ENCODE measurements at places on chromosomes 12 and 14.

- no peak for DNase-seq
Measured at GRCh38 chr12:46886541-46887041, 60.8 kb upstream of the SLC38A4 start.

DNA sequence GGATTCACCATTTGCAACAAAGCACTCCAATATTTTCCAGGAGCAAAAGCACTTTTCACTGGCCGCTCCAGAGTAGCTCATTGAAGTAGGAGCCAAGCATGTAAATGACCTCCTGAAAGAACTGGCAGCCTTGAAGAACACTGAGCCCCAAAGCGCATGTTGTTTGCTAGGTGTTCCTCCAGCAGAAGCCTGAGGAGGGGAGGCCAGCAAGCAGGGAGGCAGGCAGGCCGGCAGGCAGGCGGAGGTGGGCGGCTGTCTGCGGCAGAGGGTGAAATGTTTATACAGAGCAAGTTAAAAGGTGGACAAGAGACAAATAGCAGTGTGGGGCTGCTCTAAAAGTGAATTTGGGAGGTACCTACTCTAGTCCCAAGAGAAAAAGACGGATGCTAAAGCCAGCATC is 439.4 kb downstream of the CCDC91 start:
- DNase-seq, result no peak

DNA sequence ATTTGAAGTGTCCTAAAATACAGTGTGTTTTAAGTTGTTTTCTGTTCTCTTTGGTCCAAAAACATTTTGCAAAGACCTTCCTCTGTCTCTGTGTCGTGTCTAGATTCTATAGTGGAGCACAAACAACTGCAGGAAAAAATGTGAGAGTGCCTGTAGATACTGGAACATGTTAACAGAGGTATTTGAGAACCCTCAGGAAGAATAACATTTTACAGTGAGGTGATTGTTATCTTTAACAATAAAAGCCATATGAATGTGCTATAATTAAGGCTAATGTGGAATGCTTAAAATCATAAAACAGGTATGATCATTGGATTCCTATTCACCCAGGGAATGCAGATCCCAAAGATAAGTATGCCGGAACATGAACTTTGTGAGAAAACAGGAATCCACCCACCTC is 98.0 kb downstream of the SAMD4A start:
- no peak for DNase-seq

DNA sequence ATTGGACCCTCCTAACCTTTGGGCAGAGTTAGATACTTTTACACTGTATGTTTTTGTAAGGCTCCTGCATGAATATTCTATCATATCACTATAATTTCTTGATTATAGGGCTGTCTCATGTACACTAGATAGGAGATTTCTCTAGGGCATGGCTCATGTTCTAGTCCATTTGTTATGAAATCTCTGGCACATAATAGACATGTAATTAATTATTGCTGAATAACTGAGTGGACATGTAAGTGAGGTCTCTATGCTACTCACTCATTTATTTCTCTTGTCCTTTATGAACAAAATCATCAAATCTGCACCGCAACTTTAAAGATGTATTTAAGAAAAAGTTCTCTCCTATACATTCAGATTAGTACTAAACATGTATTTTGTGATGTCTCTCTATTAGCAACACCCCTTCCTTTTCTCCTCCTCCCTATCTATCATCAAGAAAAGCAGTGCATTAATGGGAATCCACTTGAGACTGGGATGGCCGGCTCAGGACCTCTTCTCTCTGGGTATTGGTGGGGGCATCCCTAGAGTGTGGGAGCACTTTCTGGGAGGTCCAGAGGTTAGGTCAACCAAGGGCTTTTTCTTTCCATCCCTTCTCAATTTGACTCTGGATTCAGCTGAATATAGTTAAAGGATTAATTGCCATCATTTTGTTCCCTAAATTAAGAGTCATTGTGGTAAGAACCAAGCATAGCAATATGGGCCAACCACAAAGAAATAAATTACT is 168.0 kb upstream of the HMGA2 start:
- no peak for DNase-seq

GRCh38 chr12:78403136-78403535 is 461.4 kb upstream of the SYT1 start:
- no peak for DNase-seq

GRCh38 chr12:116929885-116930284 is 19.1 kb downstream of the FBXW8 start:
- DNase-seq, result no peak

GRCh38 chr14:92644171-92644969 is 104.1 kb downstream of the LGMN start:
- no peak for DNase-seq

DNA sequence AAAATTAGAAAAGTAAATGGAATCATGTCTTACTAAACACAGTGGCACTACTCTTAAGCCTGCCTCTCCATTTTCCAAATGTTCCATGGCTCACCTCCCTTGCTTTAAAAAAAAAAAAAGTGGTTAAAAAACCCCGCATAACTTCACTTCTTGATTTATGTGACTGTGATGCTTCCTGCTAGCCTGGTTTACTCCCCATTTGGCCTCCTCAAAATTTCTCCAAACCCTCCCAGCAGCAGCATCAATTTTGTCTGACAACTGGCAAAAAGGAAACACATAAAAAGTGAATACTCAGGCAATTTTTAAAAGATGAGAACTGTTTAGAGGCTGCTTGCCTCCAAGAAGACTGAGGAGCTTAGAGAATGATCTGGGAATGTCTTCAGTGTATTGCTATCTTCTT is 17.8 kb upstream of the EGLN3 start:
- no peak for DNase-seq

GRCh38 chr12:65565601-65566560 is 258.4 kb upstream of the HMGA2 start:
- DNase-seq, result peak; percentile 44

GRCh38 chr14:52080158-52080800 is 11.4 kb upstream of the NID2 start:
- no peak for DNase-seq

GRCh38 chr14:104119488-104120251 is 18.7 kb upstream of the KIF26A start:
- DNase-seq, result no peak

DNA sequence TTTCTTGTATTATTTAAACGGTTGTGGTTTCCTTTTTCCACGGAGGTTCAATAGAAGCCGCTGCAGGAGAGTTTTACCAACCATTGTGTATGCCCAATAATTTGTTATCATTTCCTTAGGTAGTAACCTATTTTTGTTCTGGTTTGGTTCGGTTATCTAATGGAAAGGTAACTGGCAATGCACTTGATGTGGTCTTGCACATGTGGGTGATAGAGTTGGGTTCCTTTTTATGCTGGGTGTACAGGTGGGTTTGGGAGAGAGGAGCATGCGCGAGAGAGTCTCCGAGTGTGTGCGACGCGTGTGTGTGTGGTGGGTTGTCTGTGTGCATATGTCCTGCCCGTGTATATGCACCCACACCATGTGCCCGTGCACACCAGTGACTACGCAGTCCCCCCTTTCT is 102.7 kb upstream of the FKBP4 start:
- DNase-seq, result no peak

DNA sequence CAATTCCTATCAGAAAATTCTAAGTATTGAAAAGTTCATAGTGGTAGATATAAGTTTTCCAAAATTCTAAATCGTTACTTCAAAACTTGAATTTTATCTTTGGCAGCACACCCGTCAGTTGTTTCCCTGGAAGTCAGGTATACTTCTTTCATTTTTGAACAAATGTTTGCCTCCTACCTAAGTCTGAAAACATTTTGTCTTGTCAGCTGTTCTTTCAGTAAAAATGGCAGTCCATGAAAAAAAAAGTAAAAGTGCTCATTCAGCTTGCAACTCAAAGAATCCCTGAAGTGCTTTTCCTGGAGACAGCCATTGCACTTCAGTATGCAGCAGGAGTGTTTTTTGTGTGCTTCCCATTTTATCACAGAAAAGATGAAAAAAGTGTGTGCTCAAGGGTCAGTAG is 130.1 kb upstream of the NEDD1 start:
- DNase-seq, result peak; percentile 8

- no peak for DNase-seq
Measured at GRCh38 chr14:49250109-49250508, 336.1 kb downstream of the RPS29 start.

- DNase-seq, result no peak
Measured at GRCh38 chr12:117679776-117680175, 289.0 kb downstream of the KSR2 start.

DNA sequence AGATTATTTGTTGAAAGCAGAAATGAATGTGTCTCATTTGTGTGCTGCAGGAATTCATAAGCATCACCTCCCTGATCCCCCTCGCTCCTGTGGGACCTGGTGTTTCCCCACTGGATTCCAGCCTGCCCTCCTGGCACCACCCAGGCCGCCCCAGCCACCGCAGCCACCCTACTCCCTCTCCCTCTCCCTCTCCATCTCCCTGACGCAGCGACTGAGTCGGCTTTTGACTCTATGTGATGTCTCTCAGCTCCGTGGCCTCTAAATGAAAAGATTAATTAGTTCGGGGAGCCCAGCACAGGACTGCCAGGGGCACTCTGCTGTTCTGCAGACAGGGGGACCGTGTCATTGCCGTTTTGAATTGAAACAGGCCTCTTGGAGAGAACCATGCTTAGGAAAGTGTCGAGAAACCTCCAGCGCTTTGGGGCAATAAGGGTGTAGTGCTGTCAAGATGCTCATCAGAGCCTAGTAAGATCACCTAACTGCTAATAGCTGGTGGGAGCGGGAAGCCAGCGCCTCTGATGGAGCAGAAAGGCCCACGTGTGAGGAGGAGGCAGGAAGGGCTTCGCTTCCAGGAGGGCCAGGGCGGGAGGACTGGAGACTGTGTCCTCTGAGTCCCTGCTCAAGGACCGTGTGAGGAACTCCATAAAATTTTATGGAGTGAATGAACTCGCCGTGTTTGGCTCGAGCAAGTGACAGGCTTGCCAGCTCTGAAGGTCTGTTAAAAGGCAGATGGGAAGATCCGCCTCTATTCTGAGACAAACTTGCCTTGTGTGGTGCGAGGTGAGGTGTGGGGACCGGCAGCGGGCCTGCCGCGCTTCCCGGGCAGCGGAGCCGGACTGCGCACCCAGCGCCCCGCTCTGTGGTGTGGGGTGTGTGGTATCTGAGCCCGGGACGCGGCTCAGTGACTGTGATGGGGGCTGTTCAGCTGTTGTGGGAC is 157.4 kb upstream of the C14orf180 start:
- DNase-seq, result no peak

GRCh38 chr12:123041811-123042655 is 61.6 kb downstream of the ARL6IP4 start:
- no peak for DNase-seq

- DNase-seq, result peak; percentile 98
Measured at GRCh38 chr12:124609041-124609989, 41.9 kb upstream of the NCOR2 start.
